ENCODE measurements at places on chromosomes 2 and 18.

DNA sequence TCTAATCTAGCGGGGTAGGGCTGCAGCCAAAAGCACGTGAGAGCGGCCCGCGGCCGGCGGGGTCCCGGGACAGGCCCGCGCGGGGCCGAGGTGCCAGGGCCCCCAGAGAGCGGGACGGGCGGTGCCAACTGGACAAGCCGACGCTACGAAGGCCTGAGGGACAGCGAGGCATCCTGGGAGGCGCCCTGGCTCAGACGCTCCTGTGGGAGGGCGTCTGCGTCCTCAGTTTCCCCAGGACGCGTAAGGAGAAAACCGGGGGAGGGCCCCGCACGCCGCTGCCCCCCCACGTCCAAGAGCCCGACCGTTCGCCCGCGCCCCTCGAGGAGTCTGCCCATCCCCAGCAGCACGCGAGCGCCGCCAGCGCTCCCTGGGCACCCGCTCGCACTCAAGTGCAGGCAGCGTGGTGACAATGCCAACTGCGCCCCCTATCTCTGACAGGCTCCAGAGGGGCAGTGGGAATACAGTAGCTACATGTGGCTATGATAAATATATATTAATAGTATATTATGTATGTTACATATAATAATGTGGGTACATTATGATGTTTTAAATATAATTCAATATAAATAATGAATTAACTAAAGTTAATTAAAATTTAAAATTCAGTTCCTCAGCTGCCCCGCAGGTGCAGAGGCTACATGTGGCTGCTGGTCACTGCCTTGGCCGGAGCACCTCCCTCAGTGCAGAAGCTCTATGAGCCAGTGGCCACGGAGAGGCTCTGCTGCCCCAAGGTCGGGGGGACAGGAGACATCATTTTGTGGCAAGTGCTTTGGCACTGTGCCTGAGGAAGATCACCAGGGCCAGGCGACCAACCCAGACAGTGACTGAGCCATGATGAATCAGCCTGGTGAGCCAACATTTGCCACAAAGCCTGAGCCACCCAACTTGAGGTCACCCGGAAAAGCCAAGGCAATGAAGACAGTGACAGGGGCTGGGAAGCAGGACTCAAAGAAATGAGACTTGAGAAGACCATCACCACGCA is 5.5 kb upstream of the SFT2D3 start:
- H3K27ac ChIP-seq = no peak overlapping the region
- no peaks in the 10 kb centered on the region for H3K36me3 ChIP-seq
- DNase-seq = peak; percentile 59
- no peaks in the 10 kb centered on the region for H3K27me3 ChIP-seq

DNA sequence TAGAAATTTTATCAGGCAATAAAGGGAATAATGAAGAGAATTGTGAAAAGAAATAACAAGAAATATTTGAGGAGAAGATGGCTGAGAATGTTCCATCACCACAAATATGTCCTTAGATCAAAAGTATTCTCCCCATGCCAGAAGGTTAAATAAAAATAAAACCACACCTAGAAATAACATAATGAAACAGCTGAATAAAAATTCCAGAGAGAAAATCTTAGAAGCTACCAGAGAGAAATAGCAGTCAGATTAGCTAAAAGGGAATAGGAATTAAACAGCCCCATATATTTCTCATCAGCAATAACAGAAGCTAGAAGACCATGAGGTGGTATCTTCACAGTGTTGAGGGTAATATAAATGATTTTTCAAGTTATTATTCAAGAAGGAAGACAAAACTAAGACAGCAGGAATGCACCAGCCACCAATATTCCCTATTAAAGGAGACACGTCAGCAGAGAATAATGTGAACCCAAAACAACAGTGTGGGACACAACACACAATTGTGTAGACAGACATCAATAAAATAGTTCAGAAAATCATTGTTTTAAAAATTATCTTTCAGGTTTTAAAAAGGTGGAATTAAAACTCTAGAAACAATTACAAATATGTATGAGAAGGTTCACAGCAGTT is 82.0 kb upstream of the NEDD4L start:
- no peaks in the 10 kb centered on the region for H3K27me3 ChIP-seq
- no peak for DNase-seq
- no peaks in the 10 kb centered on the region for H3K36me3 ChIP-seq

GRCh38 chr18:42606886-42607495 is 508.5 kb downstream of the RIT2 start:
- no peaks in the 10 kb centered on the region for H3K4me1 ChIP-seq
- no peaks in the 10 kb centered on the region for H3K36me3 ChIP-seq
- no peak for DNase-seq
- no peak overlapping the region for H3K4me3 ChIP-seq

DNA sequence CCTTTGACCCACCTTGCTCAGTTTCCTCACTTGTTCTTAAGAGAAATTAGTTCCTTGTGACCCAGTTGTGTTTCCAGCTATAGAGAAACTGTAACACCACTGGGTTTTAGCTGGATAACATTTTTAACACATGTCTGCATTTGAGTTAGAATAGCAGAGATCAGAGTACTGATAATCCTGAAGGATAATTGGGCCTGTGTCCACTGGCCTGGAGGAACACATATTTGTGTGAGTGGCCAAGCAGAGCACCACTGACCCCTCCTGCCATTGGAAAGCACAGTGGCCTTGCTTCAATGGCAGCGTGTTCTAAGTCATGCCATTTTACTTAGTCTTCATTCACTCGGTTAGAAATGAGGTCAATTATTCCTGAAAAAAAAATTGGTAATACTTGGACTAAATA is 42.6 kb downstream of the PKP4 start:
- no peaks in the 10 kb centered on the region for H3K36me3 ChIP-seq
- DNase-seq = no peak
- no peaks in the 10 kb centered on the region for H3K27me3 ChIP-seq
- no peak overlapping the region for H3K4me3 ChIP-seq
- no peak overlapping the region for H3K27ac ChIP-seq

GRCh38 chr18:78208461-78208860 is 771.2 kb upstream of the SALL3 start:
- no peak overlapping the region for H3K27ac ChIP-seq
- no peaks in the 10 kb centered on the region for H3K4me1 ChIP-seq
- no peak for DNase-seq
- H3K36me3 ChIP-seq = no peaks in the 10 kb centered on the region
- H3K27me3 ChIP-seq = no peaks in the 10 kb centered on the region

- H3K36me3 ChIP-seq = no peaks in the 10 kb centered on the region
- H3K27me3 ChIP-seq = no peaks in the 10 kb centered on the region
- H3K4me3 ChIP-seq = no peak overlapping the region
- H3K4me1 ChIP-seq = no peaks in the 10 kb centered on the region
- H3K27ac ChIP-seq = no peak overlapping the region
These were observed 401.2 kb upstream of the SOX11 start for GRCh38 chr2:5290900-5291546.

DNA sequence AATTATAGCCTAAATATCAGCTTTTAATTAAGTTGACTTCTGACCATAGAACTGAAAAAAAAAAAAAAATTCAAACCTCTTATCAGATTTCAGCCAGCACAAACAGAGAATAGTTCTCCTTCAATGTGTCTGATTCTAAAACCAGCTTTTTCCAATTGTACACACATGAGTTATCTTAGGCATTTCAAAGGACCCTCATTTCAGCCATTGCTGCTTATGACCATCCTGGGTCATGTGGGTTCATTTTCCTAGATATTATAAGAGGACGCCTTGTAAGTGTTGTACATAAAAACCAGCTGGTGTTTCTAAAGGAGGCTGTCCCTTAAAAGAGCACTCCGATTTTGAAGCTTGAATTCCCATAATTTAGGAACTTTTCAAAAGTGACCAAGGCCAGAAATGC is 62.3 kb upstream of the DYNC1I2 start:
- H3K27me3 ChIP-seq = peaks cover 4% of the 10 kb centered on the region
- H3K4me3 ChIP-seq = no peak overlapping the region
- DNase-seq = peak; percentile 20
- no peak overlapping the region for H3K27ac ChIP-seq

DNA sequence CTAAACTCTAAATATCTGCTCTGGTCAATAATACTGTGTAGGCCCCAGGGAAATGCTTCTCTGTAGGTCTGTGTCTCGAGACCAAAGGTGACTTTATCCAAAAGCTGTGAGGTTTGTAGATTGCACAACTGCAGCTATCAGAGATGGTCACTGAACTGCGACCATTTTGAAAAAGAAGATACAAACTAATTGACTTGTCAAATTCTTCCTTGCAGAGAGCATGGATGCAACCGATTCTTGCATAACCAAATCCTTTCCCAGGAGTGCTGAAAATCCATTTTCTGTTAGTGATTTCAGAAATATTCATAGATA is 155.8 kb downstream of the SH3BP4 start:
- no peaks in the 10 kb centered on the region for H3K27me3 ChIP-seq
- no peak overlapping the region for H3K27ac ChIP-seq
- H3K4me3 ChIP-seq = no peak overlapping the region
- no peaks in the 10 kb centered on the region for H3K36me3 ChIP-seq
- peaks cover 2% of the 10 kb centered on the region for H3K4me1 ChIP-seq
- DNase-seq = no peak

- H3K4me1 ChIP-seq = no peaks in the 10 kb centered on the region
- H3K27ac ChIP-seq = no peak overlapping the region
- no peak for DNase-seq
- no peaks in the 10 kb centered on the region for H3K27me3 ChIP-seq
- no peaks in the 10 kb centered on the region for H3K36me3 ChIP-seq
These were observed 64.9 kb downstream of the EIPR1 start for GRCh38 chr2:3312576-3313345.

- DNase-seq = no peak
- H3K27ac ChIP-seq = no peak overlapping the region
- peaks cover 5% of the 10 kb centered on the region for H3K27me3 ChIP-seq
- H3K4me3 ChIP-seq = no peak overlapping the region
These were observed 17.5 kb downstream of the IGFBP2 start for GRCh38 chr2:216650626-216651257.

DNA sequence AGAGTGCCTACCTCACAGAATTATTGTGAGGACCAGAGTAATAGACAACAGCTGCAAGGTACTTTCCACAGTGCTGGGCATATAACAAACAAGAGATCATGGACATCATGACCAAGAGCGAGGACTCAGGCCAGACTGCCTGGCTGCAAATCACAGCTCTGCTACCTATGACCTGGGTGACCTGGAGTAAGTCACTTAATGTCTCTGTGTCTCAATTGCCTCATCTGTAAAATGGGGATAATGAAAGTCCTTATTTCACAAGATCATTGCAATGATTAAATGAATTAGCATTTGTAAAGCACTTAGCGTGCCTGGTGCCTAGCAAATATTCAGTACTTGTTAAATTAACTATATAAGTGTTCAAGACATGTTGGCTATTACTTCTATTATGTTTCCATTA is 59.7 kb downstream of the PRKCE start:
- H3K36me3 ChIP-seq = no peaks in the 10 kb centered on the region
- H3K4me3 ChIP-seq = no peak overlapping the region

DNA sequence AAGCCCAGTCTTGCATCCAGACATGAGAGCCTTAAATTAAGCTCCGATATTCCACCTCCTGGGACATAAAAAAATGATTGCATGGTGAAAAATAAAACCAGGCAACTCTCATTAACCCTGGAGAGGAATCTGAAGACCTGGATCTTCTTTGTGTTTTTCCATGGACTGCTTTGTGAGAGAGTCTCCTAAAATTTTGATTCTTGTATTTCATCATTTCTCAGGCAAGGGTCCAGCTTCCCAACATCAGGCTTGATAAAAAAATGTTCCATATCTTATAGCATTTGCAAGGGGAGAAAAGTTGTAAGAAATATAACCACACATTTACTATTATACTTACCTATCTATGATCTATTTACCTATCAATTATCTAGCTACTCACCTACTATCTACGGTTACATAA is 327.5 kb upstream of the SPHKAP start:
- no peaks in the 10 kb centered on the region for H3K27me3 ChIP-seq
- no peaks in the 10 kb centered on the region for H3K4me1 ChIP-seq
- no peak overlapping the region for H3K4me3 ChIP-seq
- no peak overlapping the region for H3K27ac ChIP-seq
- no peaks in the 10 kb centered on the region for H3K36me3 ChIP-seq

DNA sequence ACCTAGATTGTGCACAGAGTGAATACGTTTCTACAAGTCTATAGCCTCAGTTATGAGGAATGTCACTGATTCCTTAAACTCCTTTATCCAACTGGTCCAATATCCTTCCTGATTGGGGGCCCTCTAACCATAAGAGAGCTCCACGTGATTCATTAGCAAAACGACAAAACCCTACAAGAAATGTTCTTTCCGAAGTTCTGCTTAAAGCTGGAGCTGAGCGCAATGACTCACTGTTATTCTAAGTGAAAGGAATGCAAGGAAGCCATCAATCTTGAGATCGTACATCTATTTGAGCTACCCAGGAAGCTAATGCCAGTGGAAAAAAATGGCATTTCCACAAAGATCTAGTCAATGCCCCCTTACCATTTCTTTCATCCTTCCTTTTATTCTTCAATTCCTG is 354.9 kb upstream of the CDH20 start:
- H3K27me3 ChIP-seq = no peaks in the 10 kb centered on the region
- no peaks in the 10 kb centered on the region for H3K36me3 ChIP-seq
- DNase-seq = peak; percentile 97
- H3K27ac ChIP-seq = no peak overlapping the region

DNA sequence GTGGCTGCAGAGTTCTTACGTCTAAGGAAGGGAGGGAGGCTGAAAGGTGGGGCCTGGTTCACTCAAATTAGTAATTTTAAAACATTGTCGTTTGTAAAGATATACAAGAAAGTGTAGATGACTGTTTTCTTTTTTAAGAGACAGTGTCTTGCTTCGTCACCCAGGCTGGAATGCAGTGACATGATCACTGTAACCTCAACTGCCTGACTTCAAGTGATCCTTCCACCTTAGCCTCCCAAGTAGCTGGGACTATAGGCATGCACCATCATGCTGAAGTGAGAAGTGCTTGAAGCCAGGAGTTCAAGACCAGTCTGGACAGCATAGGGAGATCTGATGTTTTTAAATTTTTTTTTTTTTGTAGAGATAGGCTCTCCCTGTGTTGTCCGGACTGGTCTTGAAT is 52.9 kb downstream of the HNRNPLL start:
- H3K27me3 ChIP-seq = no peaks in the 10 kb centered on the region
- no peak overlapping the region for H3K4me3 ChIP-seq
- no peak for DNase-seq
- H3K4me1 ChIP-seq = no peaks in the 10 kb centered on the region
- H3K27ac ChIP-seq = no peak overlapping the region
- H3K36me3 ChIP-seq = peaks cover 3% of the 10 kb centered on the region

GRCh38 chr2:210421916-210422315 is 54.6 kb downstream of the LANCL1 start:
- DNase-seq = no peak
- no peaks in the 10 kb centered on the region for H3K4me1 ChIP-seq
- H3K27me3 ChIP-seq = no peaks in the 10 kb centered on the region
- H3K27ac ChIP-seq = no peak overlapping the region
- H3K36me3 ChIP-seq = no peaks in the 10 kb centered on the region

GRCh38 chr2:144849612-144850011 is 329.7 kb upstream of the ZEB2 start:
- no peaks in the 10 kb centered on the region for H3K4me1 ChIP-seq
- no peaks in the 10 kb centered on the region for H3K27me3 ChIP-seq
- no peak overlapping the region for H3K27ac ChIP-seq
- no peak overlapping the region for H3K4me3 ChIP-seq
- no peaks in the 10 kb centered on the region for H3K36me3 ChIP-seq

Data from fibroblast of lung (primary cell).